ENCODE measurements at places on chromosomes 13 and 19.

- DNase-seq = no peak
Observed at GRCh38 chr19:11649941-11650340, 52.7 kb downstream of the ZNF627 start.

DNA sequence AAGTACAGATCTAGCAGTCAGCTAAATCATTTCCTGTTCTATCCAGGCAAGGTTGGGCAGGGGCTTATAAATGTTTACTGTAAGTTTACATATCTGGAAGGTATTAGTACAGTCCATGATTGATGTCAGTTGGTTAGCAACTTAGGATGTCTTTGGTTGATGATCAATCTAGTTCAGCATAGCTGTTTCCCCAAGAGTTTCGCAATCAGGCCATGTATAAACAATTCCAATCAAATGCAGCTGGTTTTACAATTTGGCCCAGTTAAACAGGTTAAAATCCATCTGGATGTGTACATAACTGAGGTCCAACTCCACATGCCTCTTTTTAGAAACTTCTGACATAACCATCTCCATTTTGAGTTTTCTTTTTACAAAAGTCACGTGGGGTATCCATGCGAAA is 6.9 kb downstream of the ZNF221 start:
- DNase-seq = no peak

DNA sequence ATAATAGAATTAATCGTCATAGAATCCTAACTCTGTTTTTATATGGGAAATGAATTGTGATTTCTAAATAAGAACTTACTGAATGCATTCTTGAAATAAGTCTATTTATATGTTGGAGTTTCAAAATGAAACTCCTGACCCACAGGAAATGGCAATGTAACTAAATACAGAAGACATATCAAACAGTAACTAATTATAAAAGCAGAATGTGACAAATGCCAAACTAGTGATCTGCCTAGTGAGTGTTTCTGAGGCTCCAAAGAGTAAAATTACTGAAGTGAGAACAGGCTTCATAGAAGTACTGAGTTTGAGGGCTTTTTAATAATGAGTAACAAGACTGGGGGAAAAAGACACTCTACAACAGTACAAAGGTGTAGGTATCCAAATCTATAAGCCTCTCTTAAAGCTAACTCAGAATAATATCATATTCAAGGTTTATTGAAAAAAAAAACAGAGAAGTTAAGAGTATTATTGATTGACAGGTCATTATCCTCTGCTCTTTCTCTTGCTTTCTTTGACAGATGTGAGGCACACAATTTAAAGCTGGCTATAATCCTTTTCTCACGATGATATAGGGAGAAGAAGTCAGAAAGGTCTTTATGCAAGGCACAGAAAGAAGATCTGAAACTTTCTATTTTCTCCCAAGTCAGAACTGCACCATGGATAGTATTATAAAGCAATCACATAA is 17.4 kb upstream of the ATXN8OS start:
- DNase-seq = no peak

DNA sequence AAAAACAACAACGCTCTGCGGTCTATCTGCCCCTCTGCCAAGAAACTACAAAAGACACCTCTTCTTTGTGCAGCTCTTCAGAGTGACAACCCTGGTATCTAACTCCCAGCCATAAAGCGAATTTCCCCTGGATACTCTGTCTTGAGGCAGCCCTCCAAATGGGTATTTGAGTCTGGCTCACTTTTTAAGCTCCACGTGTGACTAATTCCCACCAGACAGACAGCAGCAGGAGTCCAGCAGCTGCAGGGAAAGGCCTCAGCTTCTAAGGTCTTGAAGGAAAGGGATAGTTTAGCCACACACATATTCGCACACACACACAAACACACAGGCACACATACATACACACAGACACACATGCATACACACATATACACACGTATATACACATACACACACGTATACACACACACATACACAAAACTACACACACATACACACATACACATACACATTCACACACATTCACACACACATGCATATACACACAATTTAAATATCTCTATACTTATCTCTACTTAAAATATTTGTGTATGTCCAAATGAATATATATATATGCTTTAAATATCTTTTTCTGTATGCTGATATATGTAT is 188.8 kb downstream of the TSHZ3 start:
- DNase-seq = no peak

DNA sequence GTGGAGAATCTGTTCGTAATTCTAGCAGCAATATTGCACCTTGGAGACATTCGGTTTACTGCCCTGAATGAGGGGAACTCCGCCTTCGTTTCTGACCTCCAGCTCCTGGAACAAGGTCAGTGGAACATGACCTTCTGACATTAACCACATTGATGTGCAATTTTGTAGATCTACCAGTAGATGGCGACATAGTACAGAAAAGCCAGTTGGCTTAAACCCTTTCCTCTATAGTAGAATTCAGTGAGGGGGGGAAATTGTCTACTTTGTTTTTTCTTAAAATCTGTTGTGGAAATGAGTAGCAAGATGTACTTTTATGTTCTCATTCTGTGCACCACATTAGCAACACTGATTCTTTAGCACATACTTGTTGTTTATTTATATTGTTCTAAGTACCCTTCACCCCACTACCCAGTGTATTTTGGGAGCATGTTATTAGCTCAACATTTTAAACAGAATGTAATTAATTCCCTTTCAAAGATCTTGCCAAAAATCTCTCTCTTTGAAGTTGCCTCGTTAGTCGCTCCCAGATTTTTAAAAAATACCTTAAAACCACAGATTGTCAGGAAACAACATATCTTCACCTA is 332.2 kb downstream of the MYO16 start:
- no peak for DNase-seq

All from osteocyte (in vitro differentiated cells).